Stimulated activated CD8-positive, alpha-beta memory T cell treated with anti-CD3 and anti-CD28 coated beads, Interleukin-4, amount 100 ng/mL, for 48 hours (primary cell): ENCODE measurements at places on chromosomes 2 and 18.

DNA sequence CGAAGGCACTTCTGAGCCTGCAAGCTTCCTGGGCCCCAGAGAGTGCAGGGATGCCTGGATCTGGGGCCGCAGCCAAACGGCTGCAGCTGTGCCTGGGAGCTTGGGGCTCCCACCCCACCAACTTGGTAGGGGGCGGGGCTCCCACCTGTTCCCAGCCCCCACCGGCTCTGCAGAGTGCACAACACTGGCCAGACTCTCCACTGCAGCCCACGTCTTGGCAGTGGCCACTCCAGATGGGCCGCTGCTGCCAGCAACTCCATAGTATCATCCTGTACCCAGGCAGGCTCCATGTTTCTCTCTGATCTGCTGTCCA lies 9.9 kb downstream of the DYSF start:
- DNase-seq = peak; percentile 14

DNA sequence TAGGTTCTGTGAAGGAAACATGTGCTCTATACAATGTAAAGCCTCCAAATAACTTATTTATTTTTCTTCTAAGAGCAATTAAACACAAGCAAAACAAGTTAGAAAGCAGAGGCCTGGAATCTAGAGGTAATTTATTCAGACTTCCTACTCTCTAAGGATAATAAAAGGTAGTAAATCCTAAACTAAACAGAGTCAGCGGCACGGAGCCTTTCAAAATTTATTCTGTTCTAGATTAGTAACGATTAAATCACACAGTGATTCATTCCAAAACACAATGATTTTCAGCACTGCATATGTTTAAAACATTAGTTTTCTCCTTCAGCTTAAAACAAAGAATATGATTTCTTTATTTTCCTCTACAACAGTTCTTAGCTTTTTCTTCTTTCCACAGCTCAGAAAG lies 160.9 kb downstream of the FBXO15 start:
- no peak for DNase-seq

DNA sequence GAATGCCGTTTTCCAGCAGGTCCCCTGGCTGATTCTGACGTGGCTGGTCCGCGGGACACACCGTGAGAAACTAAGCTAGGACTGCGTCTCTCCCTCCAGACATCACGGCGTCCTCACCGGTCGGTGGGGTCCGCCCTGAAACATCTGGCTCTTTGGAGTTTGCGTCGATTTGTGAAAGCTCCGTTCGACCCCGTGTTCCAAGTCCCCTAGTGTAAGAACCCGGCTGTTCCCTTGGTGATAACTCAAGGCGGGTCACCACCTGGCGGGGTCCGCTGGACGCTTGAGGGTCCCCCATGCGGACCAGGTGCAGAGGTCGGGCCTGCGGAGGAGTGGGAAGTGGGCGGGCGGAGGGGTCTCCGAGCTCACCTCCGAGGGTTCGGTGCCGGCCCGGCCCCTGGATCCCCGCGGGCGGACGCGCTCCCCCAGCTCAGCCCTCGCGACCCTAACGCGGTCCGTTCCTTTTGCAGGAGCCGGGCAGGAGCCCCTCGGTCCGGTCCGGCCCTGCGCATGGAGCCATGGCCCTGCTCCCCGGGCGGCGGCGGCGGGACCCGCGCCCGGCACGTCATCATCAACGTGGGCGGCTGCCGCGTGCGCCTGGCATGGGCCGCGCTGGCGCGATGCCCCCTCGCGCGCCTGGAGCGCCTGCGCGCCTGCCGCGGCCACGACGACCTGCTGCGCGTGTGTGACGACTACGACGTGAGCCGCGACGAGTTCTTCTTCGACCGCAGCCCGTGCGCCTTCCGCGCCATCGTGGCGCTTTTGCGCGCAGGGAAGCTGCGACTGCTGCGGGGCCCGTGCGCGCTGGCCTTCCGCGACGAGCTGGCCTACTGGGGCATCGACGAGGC lies 65.6 kb downstream of the KCNG2 start:
- no peak for DNase-seq

GRCh38 chr2:21317131-21317530 lies 193.4 kb downstream of the TDRD15 start:
- peak; percentile 52 for DNase-seq

DNA sequence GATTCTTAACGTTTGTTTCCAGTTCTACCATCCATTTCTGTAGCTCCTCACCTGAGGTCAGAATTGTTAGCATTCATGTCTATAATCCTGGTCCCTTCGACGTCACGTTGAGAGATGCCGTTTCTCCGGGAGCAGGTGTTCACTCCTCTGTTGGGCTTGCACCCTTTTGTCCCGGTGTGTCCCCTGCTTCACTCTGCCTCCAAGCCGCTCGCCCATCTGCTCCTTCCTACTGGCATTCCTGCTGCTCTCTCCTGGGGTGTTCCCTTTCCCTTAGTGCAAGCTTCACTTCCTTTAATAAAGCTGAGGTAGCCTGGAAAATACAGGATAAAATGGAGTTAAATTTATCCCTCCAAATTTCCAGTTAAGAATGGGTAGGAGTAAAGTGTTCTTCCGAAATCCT lies 61.9 kb upstream of the CABYR start:
- no peak for DNase-seq

GRCh38 chr2:37854676-37855282 lies 70.3 kb upstream of the RMDN2 start:
- no peak for DNase-seq

GRCh38 chr18:21479721-21480120 lies 120.8 kb downstream of the ESCO1 start:
- no peak for DNase-seq

DNA sequence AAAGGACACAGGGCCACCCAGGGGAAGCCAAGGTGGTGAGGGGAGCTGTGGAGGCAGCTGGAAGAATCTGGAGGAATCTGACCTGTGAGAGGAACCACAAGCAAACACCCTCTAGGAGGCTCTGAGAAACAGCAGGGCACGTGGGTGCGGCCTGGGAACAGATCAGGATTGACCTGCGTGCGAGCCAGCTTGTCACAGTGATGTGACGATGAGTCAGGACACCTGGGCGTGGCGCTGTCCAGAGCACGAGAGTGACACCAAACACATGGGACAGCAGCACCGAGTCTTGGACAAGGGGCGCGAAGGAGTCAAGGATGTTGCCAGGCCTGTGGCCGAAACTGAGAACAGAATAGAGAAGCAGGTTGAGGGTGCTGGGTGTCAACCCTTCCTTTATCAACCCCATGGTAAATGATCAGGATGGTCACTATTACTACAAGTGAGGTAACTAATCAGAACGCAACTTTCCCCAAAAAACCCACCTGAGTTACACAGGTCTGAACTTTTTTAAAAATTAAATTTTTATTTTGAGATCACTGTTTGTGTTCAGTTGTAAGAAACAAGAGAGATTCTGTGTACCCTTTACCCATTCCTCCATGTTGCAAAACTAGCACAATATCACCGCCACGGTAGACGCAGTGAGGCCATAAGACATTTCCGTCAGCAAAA lies 637 bp upstream of the SFT2D3 start:
- DNase-seq = peak; percentile 51

- no peak for DNase-seq
Measured at GRCh38 chr2:146847846-146848245, 997.0 kb upstream of the ACVR2A start.

DNA sequence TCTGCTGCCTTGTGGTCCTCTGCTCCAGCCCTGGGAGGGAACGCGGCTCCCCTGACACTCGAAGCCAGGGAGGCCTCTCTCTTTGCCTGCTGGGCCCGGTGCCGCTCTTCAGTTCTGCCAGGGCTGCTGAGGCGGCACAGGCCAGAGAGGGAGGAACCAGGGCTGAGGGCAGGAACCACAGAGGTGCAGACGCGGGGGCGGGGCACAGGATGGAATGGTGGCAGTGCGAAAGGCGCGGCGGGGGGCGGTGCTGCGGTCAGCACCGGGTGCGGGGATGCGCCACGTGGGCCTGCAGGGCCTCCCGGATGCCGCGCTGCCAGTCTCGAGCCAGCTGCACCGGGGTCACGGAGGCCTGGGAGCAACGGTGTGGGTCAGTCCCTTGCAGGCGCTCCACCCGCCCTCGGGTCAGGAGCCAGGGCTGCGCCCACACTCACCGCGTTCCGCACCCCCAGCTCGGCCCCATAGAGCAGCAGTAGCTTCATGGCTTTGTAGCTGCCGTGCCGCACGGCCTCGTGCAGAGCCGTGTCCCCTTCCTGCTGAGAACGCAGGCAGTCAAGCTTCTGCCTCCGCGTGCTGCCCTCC lies 4.4 kb downstream of the ANKRD23 start:
- peak; percentile 85 for DNase-seq

DNA sequence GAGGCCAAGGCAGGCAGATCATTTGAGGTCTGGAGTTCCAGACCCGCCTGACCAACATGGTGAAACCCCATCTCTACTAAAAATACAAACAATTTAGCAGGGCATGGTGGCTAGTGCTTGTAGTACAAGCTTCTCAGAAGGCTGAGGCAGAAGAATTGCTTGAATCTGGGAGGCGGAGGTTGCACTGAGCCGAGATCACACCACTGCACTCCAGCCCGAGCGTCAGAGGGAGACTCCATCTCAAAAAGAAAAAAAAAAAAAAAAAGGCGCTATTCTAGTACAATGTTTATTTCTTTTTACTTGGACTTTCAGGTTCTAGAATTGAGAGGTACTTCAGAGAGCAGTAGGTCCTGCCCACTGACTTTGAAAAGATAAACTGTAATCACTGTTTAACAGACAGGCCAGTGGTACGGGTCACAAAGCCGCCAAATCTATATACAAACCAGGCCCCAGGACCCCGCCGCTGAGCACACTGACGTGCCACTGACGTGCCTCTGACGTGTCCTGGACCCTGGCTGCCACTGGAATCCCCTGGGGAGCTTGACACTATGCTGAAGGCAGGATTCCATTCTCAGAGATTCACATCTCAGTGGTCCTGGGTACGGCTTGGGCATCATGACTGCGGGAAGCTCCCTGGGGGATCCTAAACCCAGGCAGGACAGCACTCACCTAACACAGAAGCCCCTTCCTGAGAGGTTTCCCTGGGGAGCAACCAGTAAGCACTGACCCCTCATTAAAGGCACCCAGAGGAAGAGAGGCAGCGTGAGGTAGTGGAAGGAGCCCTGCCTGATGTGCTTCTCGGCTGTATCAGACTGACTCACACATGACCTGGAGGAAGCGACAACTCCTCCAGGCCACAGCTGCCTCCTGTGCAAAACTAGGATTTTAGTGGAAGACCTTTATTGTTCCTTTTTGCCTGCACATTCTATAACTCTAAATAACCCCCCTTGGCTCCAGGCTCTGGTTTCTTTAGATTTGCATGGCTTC lies 197.8 kb upstream of the MEIS1 start:
- DNase-seq = no peak

DNA sequence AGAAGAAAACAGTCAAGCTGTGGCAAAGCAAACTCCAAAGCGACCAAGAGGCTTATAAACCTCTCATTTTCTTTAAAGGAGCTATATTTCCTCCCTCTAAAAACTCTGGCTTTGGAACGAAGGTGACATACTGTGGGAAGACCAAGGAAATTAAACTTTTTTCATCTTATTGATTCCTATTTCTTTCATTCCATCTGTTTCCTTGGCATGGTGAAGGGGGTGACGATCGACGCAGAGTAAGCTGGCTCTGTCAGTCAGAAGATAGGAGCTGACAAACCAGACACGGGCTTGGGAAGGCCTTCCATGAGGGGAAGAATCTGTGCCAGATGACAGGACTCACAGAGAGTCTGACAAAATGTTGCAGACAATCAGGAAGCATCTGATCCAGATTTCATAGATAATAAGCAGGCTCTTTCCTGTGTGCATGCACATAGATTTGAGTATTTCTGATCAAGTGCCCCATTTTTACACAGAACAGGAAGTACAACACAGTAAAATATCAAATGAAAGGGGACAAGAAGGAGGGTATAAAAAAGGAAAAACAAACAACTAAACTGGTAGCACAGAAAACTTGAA lies 261.7 kb downstream of the SATB2 start:
- DNase-seq = no peak

- DNase-seq = no peak
Measured at GRCh38 chr2:43038034-43038695, 188.2 kb downstream of the ZFP36L2 start.

- no peak for DNase-seq
Measured at GRCh38 chr2:23619941-23620340, 235.0 kb downstream of the KLHL29 start.

DNA sequence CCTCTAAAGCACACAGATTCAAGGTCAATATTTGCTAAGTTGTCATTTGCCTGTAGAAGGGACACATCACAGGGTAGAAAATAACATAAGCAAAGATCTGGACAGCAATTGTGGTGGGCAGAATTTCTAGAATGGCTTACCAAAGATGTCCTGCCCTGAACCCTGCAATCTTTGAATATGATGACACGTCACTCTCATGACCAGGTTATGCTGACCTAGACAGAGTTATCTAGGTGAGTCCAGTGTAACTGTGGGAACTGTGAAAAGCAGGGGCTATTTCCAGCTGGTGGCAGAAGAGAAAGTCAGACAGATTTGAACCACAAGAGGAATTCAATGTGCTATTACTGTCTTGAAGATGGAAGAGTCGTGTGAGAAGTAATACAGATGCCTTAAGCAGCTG lies 112.3 kb upstream of the CNGA3 start:
- no peak for DNase-seq

GRCh38 chr2:171136024-171136423 lies 24.7 kb downstream of the TLK1 start:
- DNase-seq = no peak

DNA sequence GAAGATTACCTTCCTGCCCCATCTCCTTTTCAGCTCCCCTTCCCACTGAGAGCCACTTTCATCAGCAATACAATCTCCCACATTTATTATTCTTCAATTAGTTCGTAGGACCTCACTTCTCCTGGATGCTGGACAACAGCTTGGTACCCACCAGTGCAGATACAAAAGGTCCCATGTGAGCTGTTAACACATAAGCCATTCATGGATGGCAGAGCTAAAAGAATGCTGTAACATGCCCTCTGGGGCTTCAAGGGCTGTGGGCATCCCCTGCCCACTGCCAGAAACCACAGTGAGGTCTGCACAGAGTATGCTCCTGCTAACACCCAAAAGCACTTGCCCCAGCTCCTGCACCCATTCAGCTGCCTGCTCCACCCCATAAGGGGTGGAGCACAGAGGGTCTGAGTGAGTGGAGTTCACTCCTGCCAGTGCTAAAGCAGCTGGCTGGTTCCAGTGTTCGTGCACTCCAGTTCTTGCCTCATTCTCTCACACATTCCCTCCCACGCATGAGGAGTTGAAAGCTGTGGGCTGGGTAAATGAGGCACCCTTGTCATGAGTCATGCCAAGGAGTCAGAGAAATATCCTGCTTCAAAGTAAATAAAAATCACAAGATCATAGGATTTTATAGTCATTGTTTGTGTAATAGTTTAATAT lies 305.9 kb upstream of the TMEFF2 start:
- peak; percentile 29 for DNase-seq
